ENCODE measurements at places on chromosomes 11 and 22.

GRCh38 chr11:31558001-31558400 is 48.4 kb downstream of the ELP4 start:
- no peak for DNase-seq

DNA sequence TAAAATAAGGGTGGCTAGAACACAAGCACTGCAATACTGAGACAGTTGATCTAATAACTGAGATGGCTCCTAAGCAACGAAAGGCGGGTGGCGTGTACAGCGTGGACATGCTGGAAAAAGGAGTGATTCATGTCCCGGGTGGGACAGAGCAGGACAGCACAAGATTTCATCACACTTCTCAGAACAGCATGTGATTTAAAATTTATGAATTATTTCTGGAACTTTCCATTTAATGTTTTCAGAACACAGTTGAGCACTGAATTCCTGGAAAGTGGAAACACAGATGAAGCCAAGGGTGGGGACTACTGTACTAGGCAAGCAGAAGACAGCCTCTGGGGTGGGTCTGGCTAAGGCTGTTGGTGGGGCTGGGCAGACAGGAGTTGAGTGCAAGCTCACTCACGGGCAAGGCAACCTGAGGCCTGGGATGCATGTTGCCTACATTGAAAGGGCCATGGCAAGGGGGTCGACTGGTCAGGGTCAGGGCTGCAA is 165.6 kb upstream of the DDI1 start:
- DNase-seq: no peak

GRCh38 chr11:78806214-78807004 is 231.7 kb upstream of the NARS2 start:
- DNase-seq: no peak

GRCh38 chr11:15905366-15906104 is 450.8 kb downstream of the SOX6 start:
- DNase-seq: no peak

DNA sequence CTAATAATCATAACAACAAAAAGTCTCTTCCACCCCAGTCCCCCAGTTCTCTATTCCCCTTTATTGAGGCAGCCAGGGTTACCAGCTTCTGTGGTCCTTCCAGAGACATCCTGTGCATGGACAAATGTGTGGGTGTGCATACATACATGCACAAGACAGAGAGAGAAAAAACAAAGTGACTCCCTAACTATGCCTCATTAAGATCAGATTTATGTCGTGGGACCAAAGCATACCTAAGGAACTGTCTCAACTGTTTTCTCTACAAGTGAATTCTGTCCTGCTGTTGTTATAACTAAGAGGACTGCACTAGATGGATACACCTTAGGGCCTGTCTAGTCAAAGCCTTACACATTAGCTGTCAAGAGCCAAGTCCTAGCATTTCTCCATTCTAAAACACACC is 106.7 kb downstream of the MRTFA start:
- DNase-seq: no peak

Measured in AG09319 (cell line).